ENCODE measurements at places on chromosomes 13 and 19.

DNA sequence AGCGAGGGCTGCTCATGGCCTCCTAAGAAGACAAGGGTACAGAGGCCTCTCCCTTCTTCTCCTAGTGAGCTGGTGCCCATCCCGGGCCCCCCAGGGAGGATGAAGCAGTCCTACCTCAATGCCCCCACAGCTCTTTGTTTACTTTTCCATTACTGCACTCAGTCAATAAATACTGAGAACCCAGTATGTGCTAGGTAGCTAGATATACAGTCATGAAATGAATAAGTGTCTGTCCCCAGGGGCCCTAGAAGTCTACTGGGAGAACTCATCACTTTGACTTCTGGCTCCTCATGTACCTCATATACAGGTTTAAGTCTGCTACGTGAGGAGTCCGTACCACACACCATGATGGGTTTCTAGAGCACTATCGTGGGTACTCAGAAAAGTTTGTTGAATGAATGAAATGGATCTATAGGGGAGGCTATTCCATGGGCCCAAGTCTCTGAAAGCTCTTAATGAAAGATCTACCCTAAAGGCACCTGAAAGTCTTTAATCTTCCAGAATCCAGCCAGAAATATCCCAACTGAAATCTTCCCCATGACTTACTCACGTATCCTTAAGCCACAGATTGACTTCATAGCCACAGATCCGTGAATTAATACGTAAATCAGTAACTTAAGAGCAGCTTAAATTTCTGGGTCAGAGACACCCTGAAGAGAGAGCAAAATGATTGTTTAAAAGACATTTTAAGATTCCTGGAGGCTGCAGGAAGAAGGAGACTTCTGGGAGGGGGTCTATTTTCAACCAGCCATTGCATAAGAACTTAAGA, 51.6 kb upstream of the POMP start:
- DNase-seq: no peak

DNA sequence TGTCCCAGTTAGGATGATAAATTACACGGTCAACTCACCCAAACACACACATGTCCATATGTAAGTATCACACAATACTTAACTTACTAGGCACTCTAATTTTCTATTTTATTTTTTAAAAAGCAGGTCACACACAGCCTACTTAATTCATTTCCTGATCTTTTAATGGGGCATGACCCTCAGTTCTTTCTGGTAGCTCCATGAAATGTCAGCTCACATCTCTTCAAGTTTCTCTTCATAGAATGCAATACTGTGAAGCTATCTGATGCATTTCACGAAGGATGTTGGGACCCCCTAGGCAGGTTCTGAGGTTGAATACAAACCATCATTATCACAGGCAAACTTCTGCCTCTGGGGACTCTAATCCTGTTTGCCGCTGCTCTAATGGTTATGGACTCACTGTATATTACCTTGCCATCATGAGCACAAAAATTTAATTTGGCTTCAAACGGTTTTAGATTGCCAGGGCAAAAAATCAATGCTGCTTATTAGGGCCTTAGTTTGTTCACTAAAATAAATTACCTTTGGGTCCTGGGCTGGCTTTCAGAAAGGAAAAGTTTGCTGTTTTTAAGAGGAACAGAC, 16.1 kb upstream of the DHRS12 start:
- no peak for DNase-seq

DNA sequence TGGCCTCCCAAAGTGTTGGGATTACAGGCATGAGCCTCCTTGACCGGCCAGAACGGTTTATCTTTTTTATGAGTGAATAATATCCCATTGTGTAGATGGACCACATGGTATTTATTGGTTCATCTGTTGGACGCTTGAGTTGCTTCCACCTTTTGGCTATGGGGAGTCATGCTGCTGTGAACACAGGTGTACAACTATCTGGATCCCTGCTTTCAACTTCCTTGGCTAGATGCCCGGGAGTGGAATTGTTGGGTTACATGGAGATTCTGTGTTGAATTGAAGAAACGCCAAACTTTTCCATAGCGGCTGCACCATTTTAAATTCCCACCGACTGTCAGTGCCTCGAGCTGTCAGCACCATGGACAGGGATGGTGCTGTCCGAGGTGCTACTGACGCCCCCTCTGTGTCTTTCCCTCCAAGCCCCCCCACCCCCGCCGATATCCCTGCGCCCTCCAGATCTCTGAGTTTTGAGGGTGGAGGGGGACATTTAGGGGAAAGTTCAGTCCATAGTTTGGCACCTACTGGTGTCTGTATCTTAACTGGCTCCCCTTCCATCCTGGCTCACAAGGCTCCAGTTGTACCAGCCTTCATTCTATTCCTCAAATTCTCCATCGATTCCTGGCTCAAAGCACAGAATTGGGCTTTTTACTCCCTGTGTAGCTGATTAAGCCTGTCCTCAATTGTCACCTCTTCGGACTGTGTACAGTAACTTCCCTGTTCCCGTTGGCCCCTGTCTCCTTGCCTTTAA, 27.3 kb downstream of the PNPLA6 start:
- no peak for DNase-seq

DNA sequence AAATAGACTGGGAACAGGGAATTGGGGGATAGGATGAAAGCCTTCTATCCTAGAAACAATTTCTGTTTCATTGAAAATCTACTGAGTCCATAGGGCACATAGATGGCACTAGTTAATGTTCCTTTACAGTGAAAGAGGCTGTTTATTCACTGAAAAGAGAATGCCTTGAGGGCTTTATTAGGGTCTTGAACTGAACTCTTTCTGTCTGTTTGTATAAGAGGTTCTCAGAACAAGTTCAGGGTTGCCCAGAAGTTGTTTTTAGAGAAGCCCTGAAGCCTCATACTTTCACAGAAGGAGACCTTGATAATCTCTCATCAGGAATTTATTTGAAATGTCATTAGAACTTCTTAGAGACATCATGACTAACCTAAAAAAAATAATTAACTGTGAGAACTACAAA, 43.9 kb downstream of the ENOX1 start:
- DNase-seq: no peak

- DNase-seq: no peak
These were observed 18.5 kb upstream of the VSTM2B start for GRCh38 chr19:29507081-29507860.

DNA sequence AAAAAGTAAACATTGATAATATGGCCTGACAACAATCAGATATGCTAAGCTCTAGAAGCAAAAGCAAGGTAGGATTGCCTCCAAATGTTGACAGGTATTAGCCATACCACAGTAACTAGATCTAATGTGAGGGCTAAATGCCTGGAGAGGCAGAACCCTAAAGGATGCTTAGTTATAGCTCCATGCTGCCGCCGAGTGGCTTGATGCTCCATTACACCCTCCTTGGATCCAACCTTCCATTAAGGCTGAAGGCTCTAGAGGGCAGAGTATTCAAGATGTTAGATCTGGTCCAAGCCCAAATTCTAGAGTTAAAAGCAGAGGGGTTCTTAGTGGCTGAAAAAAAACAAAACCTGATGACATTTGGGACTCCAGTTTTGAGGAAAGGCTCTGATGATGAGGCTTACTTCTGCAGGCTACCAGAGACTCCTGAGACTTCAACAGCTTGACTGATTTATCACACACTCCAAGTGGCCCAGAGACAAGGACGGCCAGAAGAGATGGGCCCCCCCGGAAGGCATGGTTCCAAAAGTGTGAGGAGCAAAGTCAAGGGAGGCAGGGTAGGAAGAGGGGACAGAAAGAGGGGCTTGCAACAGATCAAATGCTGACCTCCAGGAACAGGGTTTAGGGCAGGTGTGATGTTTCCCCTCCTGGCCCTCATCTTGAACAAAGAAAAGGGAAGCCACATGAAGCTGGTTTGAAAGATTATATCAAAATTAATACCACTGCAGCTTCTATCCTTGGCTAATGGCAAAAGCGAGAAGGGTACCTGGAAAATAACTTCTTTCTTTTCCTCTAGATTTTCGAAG, 21.9 kb upstream of the CPB2 start:
- DNase-seq: peak; percentile 72

DNA sequence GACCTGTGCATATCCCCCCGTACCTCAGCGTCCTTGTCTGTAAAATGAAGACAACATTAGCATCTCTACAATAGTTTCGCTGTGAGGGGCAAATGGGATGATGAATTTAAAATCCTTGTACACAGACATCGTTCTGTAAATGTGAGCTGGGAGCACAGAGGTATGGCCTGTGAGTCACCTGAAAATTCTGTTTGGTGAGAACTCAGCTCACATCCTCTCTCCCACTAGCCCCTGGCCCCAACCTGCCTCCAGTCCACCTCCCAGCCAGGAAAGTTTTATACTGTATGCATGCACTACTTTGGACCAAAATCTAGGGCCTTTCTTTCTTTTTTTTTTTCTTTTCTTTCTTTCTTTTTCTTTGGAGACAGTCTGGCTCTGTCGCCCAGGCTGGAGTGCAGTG, 8.7 kb upstream of the IZUMO2 start:
- no peak for DNase-seq

GRCh38 chr13:49759503-49759902, 33.0 kb downstream of the KPNA3 start:
- no peak for DNase-seq

DNA sequence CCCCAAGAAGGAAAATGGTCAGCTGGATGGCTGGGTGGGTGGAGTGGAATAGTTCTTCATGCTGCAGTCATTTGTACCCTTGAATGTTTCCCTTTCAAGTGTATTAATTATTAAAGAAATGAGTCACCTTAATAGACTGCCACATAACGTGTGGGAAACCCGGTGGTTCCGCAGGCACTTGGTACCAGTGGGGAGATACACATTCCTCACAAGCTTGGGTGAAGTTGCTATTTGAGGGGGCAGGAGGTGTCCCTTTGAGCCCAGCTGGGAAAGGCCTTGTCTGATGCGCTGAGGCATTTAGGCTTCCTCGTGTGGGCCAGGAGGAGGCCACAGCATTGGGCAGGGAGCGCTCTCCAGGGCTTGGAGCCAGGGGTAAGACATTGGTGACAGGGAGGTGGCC, 57.7 kb downstream of the ATP8A2 start:
- DNase-seq: no peak

- peak; percentile 40 for DNase-seq
These were observed 1.5 kb downstream of the MAST3 start for GRCh38 chr19:18098891-18099622.

DNA sequence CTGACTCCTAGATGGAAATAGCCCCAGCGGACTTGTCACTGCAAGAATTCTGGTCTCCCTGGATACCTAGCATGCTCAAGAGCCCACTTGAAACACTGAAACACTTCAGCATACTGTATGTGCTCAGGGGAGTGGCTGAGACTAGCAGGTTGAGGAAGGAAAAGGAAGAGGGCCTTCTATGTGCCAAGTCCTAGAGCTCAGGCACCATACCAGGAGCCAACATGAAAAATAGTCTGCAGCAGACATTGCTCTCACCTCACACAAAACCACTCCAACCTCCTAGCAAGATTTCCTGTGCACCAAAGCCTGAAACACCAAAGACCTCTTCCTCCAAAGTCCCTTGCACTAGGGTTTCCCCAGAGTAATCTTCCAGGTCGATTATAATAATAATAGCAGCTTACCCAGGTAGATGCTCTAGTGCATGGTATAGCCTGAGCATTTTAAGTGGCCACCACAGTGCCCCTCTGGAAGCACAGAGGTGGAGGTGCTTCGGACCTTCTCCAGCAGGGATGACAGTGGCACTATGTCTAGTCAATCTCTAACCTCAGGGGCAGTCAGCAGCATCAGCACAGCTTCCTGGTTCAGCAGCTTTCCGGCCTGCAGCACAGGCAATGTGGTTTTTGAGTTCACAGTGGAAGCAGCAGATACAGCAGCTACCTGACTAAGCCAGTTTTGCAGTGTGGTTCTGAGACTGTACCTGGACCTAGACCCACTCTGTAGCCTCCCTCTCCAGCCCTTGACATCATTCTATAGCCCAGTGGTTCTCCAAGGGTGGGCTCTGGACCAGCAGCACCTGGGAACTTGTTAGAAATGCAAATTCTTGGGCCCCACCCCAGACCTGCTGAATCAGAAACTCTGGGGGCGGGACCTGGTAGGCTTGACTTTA, 45.6 kb upstream of the UBE2L5 start:
- DNase-seq: peak; percentile 82

GRCh38 chr19:47141695-47142094, 11.1 kb downstream of the SAE1 start:
- DNase-seq: no peak

DNA sequence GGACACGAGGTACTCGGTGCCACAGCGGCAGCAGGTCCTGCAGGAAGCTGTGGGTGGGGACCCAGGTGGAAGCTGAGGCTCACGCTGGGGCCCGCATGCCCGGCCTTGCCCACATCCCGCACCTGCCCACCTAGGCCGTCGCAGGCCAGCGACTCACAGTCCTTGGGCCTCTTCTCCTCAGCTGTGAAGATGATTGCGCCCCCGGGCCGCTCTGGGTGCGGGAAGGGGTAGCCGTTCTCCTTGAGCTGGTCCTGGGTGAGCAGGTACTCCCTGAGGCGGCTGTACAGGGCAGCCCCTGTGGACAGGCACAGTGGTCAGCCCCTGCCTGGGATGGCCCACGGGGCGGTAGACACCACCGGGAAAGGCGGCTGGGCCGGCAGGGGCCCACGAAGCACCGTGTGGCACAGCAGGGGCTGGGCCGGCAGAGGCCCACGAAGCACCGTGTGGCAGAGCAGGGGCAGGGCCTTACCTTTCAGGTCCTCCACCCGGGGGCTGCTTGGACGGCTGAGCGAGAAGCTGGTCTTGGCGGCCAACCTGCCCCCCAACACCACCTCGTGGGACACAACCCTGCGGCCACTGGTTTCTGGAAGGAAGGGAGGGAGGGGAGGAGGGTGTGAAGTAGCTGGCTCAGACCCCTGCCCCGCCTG, 6.6 kb upstream of the ATP8B3 start:
- no peak for DNase-seq

DNA sequence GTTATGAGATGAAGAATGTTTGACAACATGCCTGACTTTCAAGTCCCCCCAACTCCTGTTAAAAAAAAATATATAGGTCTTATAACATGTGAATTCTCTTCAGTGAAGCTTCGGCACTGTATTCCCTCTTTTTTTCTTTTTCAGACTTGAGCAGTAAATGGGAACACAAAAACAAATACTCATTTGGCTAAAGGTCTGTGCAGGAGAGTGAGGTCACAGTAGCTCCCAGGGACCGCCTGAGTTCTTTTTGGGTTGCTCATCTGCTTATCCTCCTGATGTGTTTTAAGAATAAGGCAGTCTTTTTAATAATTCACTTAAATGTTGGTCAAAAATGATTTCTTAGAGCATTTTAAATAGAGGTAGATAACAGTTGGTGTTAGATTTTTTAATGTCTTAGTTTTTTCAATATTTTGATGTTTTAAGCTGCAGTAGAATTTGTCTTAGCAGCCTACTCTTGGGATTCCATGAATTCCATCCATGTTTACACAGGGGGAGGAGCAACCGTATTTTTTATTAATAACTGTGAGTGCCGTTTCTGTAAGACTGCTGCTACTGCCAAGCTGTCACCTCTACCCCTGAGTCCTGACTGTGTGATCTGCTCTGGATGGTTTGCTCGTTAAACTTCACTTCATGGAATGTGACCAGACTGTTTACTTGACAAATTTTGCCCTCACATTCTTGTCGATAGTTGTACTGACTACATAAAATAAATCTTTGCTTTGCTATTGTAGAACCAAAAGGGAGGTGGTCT, 14.9 kb downstream of the HNRNPM start:
- DNase-seq: no peak
